ENCODE measurements at places on chromosomes 11 and 22.

DNA sequence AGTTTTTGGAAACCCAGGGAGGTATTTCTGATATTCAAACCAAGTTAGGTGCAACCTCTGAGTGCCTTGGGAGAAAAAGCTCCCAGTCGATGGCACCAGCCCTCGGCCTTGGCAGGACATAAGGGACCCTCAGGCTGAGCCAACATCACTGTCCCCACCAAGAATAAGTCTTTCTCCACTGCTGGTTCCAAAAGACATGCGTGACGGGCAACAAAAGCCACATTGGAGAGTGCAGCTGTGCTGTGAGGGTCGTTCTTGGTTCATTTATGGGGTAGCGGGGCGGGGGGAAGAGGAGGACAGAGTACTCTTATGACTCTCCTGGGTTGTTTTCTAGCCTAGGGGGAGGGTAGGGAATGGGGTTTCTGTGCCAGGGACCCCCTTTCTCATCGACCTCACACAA lies 11.2 kb upstream of the TPCN2 start:
- DNase-seq = no peak

GRCh38 chr11:36177836-36178235 lies 111.4 kb downstream of the COMMD9 start:
- no peak for DNase-seq

DNA sequence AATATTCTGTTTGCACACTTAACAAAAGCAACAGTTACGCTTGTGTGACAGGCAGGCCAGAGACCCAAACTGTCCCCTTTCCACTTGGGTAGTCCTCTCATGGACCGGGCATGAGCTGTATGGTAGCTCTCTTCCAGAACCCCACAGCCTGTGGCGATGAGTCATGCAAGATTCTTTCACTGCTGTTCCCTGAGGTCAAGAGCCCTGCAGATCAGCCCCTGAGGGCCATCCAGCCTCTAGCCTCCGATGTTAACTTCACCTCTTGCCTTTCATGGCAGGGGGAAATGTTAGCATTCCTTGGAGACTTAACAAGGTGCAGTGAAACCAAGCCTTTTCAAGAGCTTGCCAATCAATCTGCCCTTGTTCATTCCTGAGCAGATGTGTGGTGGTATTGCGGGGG lies 63.2 kb upstream of the DEUP1 start:
- no peak for DNase-seq

DNA sequence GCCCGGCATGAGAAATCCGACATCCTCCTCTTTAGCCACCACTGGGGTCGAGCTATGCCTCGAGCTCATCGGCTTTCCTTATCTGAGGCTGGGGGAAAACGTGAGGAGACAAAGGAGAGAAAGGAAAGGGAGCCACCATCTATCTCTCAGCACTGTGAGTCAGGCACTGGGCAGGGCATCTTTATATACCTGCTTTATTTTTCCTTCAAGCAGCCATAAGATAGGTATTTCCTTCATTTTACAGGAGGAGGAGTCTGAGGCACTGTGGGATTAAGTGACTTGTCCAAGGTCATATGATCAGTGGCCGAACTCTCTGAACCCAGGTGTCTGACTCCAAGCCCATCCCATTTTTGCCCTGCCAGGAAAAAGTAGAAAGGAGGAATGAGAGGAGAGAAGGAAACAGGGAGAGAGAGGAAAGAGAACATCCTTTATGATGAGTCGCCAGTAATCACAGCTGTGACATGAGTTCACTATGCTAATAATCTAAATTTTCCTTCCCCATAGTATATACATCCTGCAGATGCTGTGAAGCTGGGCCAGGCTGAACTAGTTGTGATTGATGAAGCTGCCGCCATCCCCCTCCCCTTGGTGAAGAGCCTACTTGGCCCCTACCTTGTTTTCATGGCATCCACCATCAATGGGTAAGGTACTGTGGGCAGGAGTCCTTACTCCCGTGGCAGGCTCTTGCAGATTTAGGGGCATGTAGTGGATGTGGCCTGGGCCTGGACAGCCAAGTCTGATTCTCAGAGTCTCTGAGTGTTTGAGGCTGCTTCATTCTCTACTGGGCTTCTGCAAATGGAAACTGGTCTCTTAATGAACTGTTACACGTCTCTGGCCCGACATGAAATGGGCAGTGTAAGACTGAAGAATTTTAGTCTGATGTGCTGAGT lies 21.8 kb downstream of the NAT10 start:
- no peak for DNase-seq

DNA sequence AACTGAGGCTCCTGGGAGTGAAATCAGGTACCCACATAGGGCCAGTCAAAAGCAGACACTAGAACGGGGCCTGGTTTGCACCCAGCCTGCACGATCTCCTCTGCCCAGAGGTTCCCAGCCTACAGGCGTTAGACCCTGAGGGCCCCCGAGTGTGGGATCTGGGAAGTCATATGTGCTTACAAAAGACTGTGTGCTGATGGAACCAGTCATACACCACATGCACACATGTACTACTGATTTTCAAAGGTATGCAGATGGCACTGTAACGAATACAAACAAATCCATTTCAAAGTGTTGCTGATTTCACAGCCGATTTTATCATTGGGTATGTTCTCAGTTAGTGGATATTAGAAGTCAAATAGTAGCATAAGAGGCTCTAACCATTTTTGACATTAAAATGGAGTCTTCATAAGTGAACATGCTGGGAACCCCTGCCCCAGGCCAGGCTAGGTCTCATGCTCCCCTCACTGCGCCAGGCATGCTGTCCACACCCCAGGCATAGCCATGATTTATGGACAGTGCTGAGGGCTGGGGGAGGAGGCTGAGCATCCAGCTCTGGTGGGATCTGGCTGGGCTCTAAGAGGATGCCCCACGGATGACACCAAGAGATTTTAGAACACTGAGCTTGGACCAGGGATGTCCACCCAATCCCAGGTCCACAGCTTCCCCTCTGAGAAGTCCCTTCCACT lies 38.6 kb upstream of the LRRC32 start:
- no peak for DNase-seq

DNA sequence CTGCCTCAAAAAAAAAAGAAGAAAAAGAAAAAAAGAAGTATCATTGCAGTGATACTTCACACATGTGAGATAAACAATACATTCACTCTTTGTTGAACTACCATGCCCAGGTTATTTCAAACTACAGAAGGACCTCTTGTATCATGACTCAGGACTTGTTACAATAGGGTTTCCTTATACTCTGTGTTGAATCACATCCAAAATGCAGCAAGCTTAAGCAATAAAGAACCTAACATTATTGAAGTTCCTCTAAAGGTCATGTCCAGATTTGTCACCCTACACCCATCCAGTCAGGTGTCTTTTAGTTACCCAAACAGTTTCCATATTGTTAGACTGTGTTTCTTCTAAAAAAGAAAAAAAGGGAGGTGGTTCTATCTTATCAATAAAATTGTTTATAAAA lies 26.9 kb upstream of the ALKBH3 start:
- no peak for DNase-seq

- DNase-seq = no peak
Measured at GRCh38 chr11:19938169-19938856, 222.0 kb downstream of the DBX1 start.

DNA sequence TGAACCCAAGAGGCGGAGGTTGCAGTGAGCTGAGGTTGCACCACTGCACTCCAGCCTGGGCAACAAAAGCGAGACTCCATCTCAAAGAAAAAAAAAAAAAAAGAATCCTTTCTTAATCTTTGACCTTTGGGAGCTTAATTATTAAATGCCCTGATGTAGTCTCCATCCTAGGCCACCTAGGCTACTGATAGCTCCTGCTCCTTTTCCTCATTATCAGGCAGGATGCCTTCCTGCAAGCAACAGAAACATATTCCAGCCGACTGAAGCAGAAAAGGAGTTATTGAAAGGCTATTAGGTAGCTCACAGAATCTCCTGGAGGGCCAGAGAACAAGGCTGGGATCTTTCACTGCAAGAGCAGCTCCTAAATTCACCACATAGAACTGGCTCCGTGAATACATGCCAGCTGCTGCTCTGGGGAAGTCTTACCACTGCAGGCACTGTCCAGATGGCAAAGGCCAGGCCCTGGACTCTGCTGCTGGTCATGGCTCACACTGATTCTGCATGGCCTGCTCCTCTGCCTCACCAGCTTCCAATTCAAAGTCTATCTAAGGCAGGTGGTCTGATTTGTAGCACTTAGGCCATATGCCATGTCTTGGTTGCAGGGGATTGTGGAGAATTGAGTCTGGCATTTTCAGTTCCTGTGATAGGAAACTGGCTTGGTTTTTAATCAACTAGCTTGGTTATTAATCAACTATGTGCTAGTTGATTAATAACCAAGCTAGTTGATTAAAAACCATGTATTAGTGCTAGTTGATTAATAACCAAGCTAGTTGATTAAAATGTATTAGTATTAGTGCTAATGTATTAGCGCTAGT lies 26.0 kb upstream of the POLD3 start:
- no peak for DNase-seq
